ENCODE measurements at places on chromosomes 1 and 21. TPM values are rescaled to one million over a fixed set of nuclear protein-coding genes. Genes with fewer than 3 reads are reported as not detected.

ESPN gene
- total RNA-seq, result 1.8 TPM

GRCh38 chr1:109625176-109625575, 5.5 kb downstream of the AMPD2 start:
- no peaks in the 10 kb centered on the region for H3K4me1 ChIP-seq
- DNase-seq, result peak; percentile 1
- no peaks in the 10 kb centered on the region for H3K36me3 ChIP-seq
- H3K27me3 ChIP-seq, result no peaks in the 10 kb centered on the region
- no peak overlapping the region for H3K4me3 ChIP-seq
- no peak overlapping the region for H3K27ac ChIP-seq

GRCh38 chr1:14181191-14181795, 417.2 kb upstream of the KAZN start:
- H3K4me3 ChIP-seq, result no peak overlapping the region
- no peaks in the 10 kb centered on the region for H3K27me3 ChIP-seq
- DNase-seq, result no peak
- H3K36me3 ChIP-seq, result no peaks in the 10 kb centered on the region

LDLRAD1 gene
- total RNA-seq, result not detected

GRCh38 chr1:117652421-117652820, 46.6 kb downstream of the TENT5C start:
- peaks cover 11% of the 10 kb centered on the region for H3K4me1 ChIP-seq
- H3K4me3 ChIP-seq, result no peak overlapping the region
- H3K36me3 ChIP-seq, result no peaks in the 10 kb centered on the region
- H3K27me3 ChIP-seq, result no peaks in the 10 kb centered on the region
- no peak overlapping the region for H3K27ac ChIP-seq

DNA sequence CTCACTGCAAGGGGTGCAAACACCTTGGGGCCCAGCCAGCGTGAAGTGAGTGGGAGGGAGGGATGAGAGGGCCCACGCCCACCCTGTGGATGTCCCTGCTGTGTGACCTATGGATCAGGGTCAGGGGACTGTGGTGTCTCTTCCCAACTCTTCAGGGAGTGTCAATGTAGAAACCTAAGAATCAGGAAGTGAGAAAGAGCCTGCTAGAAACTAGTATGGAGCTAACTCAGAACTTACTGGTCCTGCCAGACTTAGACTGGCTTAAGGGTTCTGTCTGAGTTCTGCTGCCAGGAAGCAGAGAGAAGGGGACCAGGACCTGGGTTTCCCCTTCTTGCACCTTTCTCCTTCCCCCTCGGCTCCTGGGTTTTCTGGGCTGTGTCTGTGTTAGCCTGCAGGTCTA, 1.8 kb upstream of the IL10 start:
- peaks cover 16% of the 10 kb centered on the region for H3K4me1 ChIP-seq
- DNase-seq, result no peak
- H3K27ac ChIP-seq, result no peak overlapping the region

DIO1 gene
- total RNA-seq, result not detected

DNA sequence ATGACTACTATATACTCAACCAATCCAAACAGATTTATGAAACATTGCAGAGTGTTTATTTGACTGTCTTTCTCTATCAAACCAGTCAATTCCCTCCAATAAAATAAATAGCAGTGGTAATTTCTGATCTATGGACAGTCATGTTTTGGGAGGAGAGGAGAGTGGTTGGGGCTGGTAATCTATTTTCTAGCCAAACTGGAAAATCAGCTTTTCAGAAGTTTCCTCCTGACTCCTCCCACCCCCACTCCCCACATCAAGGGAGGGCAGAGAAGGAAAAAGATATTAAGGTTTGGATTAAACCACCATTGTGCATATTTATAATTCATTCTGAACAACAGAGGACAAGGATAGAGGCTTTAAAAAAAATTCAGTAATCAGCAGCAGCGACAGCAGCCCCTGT, 69.4 kb upstream of the SOX13 start:
- no peak overlapping the region for H3K27ac ChIP-seq
- no peak for DNase-seq
- no peaks in the 10 kb centered on the region for H3K36me3 ChIP-seq
- no peaks in the 10 kb centered on the region for H3K27me3 ChIP-seq
- H3K4me1 ChIP-seq, result no peaks in the 10 kb centered on the region

GRCh38 chr21:15063814-15064575, 805 bp downstream of the NRIP1 start:
- peak overlapping the region; percentile 97 for H3K4me3 ChIP-seq
- peak; percentile 18 for DNase-seq
- H3K36me3 ChIP-seq, result no peaks in the 10 kb centered on the region
- H3K27ac ChIP-seq, result peak overlapping the region; percentile 98

CYP4A11 gene
- 0.42 TPM for total RNA-seq

- H3K27ac ChIP-seq, result no peak overlapping the region
- H3K4me3 ChIP-seq, result no peak overlapping the region
- no peak for DNase-seq
- H3K4me1 ChIP-seq, result no peaks in the 10 kb centered on the region
These were observed 43.7 kb downstream of the KIF21B start for GRCh38 chr1:200979574-200980451.

OVAAL gene
- total RNA-seq, result not detected

GRCh38 chr1:230212405-230212936, 145.4 kb downstream of the GALNT2 start:
- H3K4me3 ChIP-seq, result no peak overlapping the region
- no peak overlapping the region for H3K27ac ChIP-seq

DNA sequence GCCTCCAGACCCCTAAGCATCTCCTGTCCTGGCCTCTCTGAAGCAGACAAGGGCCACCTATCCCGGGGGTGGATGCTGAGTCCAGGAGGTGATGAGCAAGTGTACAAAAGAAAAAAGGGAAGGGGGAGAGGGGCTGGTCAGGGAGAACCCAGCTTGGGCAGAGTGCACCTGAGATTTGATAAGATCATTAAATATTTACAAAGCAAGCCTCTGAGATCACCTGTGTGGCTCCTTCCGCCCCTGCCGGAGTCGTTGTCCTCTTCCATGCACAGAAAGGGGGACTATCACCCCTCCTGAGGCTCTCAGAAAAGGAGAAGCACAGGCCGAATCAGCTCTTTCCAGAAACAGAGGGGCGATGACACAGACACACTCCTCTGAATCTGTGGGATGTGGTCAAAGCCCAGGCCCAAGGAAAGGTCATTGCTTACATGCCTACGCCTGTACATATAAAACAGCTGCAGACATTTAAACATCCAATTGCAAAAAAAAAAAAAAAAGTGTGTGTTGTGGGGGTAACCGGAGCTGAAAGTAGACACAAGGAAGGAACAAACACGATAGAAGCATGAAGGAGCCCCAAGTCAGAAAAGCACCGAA, 30.9 kb downstream of the PRSS38 start:
- no peak for DNase-seq
- H3K27me3 ChIP-seq, result no peaks in the 10 kb centered on the region
- no peak overlapping the region for H3K27ac ChIP-seq
- H3K4me1 ChIP-seq, result no peaks in the 10 kb centered on the region
- no peak overlapping the region for H3K4me3 ChIP-seq

Measured in tibial nerve (tissue), 4 donors.